ENCODE measurements at places on chromosomes 3 and 15.

GRCh38 chr3:170689893-170690660 lies 104.2 kb upstream of the SLC7A14 start:
- DNase-seq, result peak; percentile 68

- DNase-seq, result peak; percentile 67
Measured at GRCh38 chr3:16177962-16178627, 3.6 kb downstream of the GALNT15 start.

GRCh38 chr3:119120480-119120879 lies 25.5 kb upstream of the TEX55 start:
- no peak for DNase-seq

- no peak for DNase-seq
Measured at GRCh38 chr15:88658972-88659931, 20.4 kb downstream of the ISG20 start.

GRCh38 chr3:115281697-115282675 lies 134.9 kb upstream of the ZBTB20 start:
- no peak for DNase-seq

GRCh38 chr3:126567696-126568438 lies 9.1 kb upstream of the C3orf22 start:
- DNase-seq, result peak; percentile 44

- no peak for DNase-seq
Measured at GRCh38 chr3:138578141-138578540, 15.9 kb downstream of the CEP70 start.

- DNase-seq, result no peak
Measured at GRCh38 chr15:63396152-63396928, 14.7 kb upstream of the CA12 start.

DNA sequence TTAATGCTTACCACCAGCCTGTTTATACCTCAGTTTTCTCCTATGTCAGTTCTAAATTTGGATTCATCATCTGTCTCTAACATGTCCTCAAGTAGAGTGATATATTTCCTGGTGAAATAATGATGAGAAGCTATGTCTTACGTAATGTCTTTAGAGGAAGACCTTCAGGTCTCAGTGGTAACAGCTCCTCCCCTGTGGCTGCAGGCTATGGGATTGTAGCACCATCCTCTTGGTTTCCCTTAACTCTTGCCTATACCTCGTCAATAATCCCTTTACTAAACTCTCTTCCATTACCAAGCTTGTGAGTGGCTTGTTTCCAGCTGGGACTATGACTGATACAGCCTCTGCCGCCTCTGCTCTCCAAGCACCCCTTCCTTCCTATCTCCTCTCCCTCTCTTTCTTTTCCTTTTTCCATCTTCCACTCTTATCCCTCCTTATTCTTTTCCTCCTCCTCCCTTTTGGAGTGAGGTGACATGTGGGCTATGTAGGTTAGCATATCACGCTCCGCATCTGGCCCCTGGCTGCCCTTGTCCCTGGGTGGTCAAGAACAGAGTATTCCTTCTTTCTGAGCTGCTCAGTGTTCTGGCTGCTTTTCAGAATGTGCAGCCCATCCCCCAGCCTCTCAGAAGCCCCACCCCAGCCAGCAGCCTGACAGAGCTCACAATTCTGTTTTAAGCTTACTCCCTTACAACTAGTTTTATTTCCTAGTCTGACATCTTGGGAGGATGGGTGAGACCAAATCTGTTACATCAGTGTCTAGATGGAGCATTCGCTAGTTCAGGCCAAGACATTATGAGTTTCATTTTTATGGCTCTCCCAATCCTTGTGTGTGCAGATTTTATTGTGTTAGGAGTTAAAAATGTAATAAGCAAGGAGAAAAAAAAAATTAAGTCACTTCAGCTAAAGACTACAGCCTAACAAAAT lies 75.0 kb upstream of the RNU6-1 start:
- no peak for DNase-seq

GRCh38 chr3:100195375-100195774 lies 65.4 kb upstream of the TBC1D23 start:
- DNase-seq, result no peak

DNA sequence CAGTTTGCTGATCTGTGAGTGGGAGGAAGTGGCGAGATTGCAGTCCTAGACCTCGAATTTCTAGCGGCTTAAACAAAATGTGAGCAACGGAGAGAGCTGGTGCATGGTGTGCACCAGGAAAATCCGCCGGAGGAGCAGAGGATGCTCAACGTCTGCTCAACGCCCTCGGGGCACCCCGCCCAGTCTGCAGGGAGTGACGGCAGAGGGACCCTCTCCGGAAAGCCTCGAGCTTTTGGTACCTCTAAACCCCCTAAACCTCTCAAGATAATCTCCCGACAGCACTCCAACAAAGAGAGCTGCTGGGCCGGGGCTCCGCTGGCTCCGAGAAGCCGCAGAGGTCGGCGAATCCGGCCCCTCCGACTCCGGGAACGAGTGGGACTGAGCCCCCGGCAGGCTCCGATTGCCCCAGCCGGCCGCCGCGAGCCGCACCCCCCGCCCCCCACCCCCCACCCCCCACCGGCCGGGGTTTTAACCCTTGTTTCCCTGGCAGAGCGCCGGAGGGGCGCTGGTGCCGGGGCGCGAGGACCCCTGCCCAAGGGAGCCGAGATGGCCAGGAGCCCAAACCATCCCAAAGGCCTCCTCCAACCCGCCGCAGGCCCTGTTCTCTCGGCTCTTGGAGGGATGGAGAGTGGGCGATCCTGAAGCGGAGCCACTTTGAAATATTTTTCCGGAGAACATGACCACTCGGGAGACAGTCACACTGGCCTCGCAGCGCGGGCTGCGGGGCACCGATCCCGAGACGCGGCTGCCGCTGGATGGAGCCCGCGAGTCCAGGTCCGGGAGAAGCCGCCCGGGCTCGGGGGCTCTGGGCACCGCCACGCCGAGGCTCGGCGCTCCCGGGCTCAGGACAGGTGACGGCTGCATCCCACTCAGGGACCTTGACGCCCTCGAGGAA lies 1.5 kb downstream of the MEGF11 start:
- peak; percentile 55 for DNase-seq

DNA sequence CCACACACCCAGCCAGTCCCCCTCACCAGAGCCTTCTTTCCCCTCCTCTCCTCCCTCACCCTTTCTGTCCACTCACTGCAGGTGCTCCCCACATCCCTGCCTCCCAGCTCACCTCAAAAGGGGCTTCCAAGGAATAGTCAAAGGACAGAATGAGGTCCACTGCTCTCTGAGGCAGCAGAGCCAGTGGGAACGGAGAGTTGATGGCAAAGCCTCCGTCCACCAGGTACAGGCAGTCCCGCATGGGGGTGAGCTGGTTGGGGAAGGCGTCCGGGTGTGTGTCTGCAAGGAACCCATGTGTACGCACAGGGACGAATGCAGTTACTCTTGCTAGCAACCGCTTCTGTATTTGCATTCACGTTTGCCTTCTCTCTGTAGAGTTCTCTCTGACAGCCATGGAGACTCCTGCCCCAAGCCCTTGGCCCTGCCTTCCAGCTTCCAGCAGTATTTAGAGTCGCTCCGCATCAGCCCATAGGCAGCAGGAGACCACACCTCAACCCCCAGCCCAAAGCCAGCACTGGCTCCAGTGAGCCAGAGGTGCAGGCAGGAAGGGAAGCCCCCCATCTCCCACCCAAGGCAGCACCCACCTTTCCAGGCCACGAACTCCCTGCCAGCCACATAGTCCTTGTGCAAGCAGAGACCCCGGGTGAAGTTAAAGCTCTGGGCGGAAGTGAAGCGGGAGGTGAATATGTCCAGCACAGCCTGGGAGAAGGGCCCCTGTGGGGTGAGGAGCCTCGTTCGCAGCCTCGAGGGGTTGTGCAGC lies 12.4 kb downstream of the PLA2G4F start:
- DNase-seq, result no peak

GRCh38 chr3:176431038-176431418 lies 766.3 kb downstream of the TBL1XR1 start:
- no peak for DNase-seq

- DNase-seq, result no peak
Measured at GRCh38 chr15:40984964-40985363, 31.7 kb downstream of the CHAC1 start.

- DNase-seq, result no peak
Measured at GRCh38 chr3:119069725-119070124, 35.1 kb upstream of the IGSF11 start.

DNA sequence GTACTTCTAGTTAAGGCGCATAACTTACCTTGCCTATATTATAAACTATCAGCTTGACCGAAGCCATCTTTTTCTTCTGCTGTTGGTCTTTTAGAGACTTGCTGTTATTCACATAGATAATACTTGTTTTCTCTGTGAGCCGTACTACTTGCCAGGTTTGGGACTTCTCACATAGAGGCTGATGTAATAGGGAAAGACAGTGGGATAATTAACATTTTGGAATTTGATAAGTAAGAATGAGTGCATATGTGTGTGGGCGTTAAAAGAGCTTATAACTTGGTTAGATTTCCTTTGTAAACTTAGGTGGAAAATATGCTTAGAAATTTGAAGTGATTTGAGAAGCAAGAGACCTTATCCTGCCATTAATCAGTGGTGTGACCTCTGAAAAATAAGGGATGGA lies 47.8 kb downstream of the FNDC3B start:
- DNase-seq, result no peak
